ENCODE measurements at places on chromosomes 5 and 9.

GRCh38 chr5:107796797-107797196 is 126.1 kb upstream of the EFNA5 start:
- DNase-seq: no peak

DNA sequence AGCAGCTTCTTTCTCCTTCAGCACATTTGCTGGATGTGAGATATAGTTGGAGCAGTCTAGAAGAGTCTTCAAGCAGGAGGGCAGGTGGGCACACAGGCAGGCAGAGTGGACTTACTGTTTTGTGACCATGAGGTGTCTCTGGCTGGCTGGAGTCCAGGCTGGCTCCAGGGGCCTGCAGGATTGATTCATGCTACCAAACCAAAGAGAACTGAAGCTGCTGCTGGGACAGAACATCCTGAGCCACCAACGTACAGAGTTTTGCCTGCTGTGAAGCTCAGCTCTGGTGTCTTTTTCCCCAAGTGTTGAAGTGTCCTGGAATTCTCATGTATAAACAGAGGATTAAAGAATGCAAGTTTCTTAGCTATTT is 45.7 kb downstream of the CYSTM1 start:
- no peak for DNase-seq

- DNase-seq: no peak
These were observed 189.0 kb downstream of the PALM2AKAP2 start for GRCh38 chr9:109969011-109969410.

DNA sequence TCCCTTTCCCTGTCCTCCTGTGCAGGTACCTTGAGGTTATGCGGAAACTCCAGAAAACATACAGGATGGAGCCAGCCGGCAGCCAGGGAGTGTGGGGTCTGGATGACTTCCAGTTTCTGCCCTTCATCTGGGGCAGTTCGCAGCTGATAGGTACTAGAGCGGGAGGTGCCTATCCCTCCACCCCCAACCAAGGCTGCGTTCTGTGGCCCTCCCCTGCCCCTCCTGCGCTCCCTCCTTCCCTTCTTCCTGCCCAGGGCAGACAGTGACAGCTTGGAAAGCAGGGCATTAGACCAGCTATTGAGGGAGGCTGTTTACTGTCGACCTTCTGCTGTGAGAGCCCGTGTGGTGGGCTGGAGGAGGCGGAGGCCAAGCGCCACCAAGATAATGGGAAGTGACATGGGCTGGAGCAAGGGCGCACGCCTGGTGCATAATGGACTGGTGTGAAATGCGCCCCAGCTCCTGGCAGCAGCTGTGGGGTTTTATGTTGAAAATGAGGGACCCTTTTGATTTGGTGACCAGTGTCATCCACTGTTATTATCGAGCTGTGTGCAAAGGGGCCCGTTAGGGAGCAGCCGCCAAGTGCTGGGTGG is 25.3 kb downstream of the PTPA start:
- DNase-seq: no peak

Data from natural killer cell treated with Interleukin-12 subunit alpha and Interleukin-12 subunit beta and Interleukin-15 and Interleukin-18, amount 100 ng/mL, for 72 hours (primary cell).